ENCODE measurements at places on chromosomes 11 and 22.

GRCh38 chr22:49632199-49633009 is 195.3 kb downstream of the BRD1 start:
- no peak for DNase-seq

- no peak for DNase-seq
These were observed 30.9 kb upstream of the WNT7B start for GRCh38 chr22:46007848-46008261.

DNA sequence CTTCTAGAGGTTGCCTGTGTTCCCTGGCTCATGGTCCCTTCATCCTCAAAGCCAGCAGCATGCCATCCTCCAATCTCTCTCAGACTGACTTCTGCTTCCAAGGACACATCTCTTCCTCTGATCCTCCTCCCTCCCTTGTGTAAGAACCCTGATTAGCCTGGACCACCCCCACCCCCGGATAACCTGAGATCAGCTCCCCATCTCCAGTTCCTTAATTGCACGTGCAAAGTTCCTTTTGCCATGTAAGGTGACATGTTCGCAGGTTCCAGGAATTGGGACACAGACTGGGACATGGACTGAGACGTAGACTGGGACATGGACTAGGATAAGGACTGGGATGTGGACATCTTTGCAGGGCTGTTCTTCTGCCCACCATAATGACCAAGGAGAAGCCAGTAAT is 925.3 kb downstream of the TBC1D22A start:
- no peak for DNase-seq

- DNase-seq = no peak
These were observed 513.0 kb downstream of the SOX6 start for GRCh38 chr11:15843309-15843872.

DNA sequence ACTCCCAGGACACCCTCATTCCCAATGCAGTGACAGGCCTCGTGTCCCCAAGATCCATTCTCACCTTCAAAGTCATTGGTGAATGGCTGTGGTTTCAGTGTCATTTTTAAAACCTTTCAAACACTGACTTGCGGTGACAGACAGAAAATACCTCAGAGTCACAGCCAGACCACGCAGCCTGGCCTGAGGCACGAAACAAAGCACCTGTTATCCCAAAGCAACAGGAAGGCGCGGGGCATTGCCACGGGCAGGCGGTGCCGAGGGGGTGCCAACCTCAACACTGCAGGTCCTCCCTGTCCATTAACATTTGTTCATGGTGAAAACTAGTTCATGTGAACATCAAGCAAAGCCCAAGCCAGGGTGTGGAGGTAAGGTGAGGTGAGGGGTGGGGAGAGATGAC is 38.2 kb downstream of the RPUSD4 start:
- no peak for DNase-seq

DNA sequence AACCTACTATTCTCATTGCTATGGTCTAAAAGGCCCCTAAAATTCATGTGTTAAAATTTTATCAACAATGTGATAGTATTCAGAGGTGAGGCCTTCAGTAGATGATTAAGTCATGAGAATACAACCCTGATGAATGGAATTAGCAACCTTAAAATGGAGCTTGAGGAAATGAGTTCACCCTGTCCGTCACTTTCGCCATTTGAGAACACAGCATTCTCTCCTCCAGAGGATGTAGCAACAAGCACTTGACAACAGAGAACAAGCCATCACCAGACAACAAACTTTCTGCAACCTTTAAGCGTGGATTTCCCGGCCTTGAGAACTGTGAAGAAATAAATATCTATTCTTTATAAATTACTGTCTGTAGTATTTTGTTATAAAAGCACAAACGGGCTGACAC is 197.0 kb downstream of the SBF2 start:
- no peak for DNase-seq

- DNase-seq = no peak
These were observed 12.0 kb upstream of the PHLDA2 start for GRCh38 chr11:2940921-2941821.

DNA sequence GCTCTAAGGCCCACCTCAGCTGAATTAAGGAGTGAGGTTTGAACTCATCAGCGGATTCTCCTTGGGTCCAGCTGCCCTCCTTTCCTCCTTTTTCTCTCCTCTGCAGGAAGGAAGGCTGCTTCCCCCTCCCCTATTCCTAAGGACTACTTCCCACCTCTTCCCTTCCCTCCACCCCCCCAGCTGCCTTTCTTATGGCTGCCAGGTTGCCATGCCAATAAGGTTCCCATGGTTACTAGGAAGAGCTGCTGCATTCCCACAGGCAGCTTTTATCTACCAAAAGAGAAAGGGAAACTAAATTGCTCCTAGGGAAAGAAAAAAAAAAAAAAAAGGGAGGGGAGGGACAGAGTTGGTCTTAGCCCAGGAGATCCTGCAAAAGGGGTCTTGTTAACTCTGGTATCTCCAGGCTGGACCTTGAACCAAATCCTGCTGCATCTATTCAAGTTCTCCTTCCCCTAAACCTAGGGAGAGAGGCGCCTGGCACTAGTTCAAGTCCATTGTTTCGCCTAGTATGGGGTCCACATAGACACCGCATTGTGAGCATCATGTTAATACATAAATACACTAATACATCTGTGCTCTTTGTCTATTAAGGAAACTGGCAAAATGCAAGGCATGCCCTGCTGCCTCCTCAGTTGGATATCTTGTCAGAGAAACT is 21.2 kb upstream of the FEZ1 start:
- DNase-seq = no peak

- no peak for DNase-seq
These were observed 276.9 kb downstream of the FAM76B start for GRCh38 chr11:95512682-95513081.

GRCh38 chr11:110465231-110465630 is 35.5 kb downstream of the FDX1 start:
- DNase-seq = no peak

GRCh38 chr11:101497291-101497690 is 86.5 kb downstream of the TRPC6 start:
- DNase-seq = no peak

- no peak for DNase-seq
These were observed 2.3 kb upstream of the AIFM3 start for GRCh38 chr22:20964799-20965103.

- no peak for DNase-seq
These were observed 1.6 kb downstream of the RNASEH2C start for GRCh38 chr11:65718964-65719492.

DNA sequence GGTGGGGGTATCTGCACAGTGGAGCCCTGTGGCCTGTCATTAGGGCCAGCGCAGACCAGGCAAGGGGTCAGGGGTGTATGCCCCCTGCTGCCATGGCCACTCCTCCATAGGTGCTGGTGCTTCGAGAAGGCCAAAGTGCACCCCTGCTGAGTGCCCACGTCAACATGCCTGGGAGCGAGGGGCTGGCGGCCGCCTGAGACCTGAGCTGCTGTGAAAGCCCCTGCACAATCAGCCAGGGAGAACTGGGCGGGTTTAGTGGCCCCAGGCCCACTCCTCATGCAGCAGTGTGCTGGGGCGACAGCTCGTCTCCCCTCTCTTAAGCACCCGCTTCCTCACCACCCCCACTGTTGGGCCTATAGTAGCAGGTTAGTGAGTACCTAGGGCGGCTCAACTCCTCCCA is 14.0 kb downstream of the ZDHHC24 start:
- no peak for DNase-seq

Data from activated CD4-positive, alpha-beta T cell treated with anti-CD3 and anti-CD28 coated beads, Interleukin-2, Interleukin-4, amounts not matched to agents 100 ng/mL and 50 ng/mL, durations not matched to agents 16 hours and 8 hours (primary cell).